ENCODE measurements at places on chromosomes 6 and 20.
A peak's percentile ranks its signal among the peaks of the same experiment; 100 is the strongest.

- DNase-seq = peak; percentile 66
These were observed 73.4 kb upstream of the NOX3 start for GRCh38 chr6:155528982-155529453.

- no peak for DNase-seq
These were observed 29.9 kb downstream of the SGK1 start for GRCh38 chr6:134287859-134288537.

DNA sequence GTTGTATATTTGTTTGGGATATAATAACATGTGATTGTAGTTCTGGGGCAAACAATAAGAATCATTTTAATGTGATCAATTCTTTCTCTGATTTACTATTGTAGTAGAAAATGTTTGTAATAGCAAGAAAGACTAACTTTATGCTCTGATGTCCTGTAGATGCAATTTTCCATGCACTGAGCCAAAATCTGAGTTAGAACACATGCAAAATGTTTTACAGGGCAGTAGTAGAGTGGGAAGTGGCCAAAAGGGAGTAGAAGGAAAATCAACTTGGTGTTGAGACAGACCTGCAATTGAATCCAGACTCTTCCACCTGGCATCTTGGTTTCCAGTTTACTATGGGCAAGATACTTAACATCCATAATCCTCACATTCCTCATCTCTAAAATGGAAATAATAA lies 93.5 kb upstream of the BMP5 start:
- DNase-seq = no peak

DNA sequence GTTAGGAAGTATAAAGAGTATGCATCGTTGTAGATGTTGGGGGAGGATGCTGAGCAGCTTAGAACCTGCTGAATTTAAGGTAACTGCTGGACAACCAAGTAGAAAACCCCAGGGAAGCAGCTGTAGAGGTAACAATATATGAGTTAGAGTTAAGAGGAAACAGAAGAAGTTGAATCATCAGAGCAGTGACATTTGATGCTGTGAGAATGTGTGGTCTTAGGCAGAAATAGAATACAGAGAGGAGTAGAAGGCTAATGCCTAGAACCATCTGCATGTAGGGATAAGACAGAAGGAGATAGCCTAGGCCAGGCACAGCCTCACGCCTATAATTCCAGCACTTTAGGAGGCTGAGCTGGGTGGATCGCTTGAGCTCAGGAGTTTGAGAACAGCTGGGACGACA lies 22.6 kb upstream of the DYNLRB1 start:
- no peak for DNase-seq

GRCh38 chr6:128723667-128724066 lies 159.3 kb upstream of the LAMA2 start:
- DNase-seq = no peak

GRCh38 chr6:125215252-125215819 lies 61.8 kb downstream of the TPD52L1 start:
- DNase-seq = no peak

DNA sequence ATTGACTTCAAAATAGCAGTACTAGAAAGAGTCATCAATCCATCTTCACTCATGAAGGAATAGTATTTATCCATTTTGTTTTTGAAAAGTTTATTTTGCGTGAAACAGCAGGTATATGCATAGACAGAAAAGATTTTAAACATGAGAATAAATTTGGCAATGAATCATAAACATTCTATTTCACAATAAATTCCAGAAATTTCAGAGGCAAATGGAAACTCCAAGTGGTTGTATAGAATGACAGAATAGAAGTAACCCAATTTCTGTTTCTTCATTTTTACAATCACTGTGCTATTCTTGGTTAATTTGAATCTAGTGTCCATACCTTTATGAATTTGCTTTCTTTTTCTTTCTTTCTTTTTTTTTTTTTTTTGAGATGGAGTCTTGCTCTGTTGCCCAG lies 173.0 kb upstream of the ECI2 start:
- no peak for DNase-seq

DNA sequence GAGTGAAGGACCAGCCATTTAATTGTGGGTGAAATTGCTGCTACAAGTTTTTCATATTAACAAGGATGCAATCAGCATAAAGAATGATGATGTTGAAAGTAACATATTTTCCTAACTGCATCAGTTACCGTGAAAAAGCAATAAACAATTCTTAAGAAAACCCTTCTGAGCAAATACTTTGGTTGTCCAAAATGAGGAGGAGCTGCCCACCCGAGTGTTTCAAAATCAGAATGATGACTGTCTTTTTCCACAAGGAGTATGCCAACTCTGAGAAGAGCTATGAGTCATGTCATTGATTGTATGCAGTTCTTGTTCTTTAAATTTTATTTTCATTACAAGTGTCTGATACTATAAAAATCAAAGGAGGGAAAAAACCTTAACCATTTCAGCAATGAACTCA lies 470.5 kb downstream of the COL12A1 start:
- no peak for DNase-seq

DNA sequence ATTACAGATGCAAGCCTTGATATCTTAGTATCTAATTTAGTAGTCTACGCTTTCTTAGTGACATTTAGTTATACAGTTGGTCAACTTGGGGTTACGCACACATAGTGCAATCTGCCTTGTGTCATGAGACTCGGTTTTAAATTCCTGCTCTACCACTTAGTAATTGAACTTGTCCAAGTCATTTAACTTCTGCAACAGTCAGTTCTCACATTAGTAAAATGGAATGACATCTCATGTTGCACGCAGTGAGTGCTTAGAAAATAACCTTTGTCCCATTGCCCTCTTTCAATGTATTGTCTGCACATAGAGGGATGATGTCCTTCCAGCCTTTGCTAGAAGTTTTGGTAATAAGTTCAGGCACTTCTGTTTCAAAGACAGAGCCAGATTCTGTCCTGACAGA lies 48.6 kb downstream of the TMEM170B start:
- no peak for DNase-seq

DNA sequence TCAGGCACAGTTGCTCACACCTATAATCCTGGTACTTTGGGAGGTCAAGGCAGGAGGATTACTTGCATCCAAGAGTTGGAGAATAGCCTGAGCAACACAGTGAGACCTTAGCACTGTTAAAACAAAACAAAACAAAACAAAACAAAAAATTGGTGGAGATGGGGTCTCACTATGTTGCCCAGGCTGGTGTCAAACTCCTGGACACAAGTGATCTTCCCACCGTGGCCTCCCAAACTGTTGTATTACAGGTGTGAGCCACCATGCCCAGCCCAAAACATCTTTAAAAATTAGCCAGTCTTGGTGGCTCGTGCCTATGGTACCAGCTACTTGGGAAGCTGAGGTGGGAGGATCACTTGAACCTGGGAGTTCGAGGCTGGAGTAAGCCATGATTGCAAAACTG lies 120.2 kb downstream of the GMDS start:
- no peak for DNase-seq

DNA sequence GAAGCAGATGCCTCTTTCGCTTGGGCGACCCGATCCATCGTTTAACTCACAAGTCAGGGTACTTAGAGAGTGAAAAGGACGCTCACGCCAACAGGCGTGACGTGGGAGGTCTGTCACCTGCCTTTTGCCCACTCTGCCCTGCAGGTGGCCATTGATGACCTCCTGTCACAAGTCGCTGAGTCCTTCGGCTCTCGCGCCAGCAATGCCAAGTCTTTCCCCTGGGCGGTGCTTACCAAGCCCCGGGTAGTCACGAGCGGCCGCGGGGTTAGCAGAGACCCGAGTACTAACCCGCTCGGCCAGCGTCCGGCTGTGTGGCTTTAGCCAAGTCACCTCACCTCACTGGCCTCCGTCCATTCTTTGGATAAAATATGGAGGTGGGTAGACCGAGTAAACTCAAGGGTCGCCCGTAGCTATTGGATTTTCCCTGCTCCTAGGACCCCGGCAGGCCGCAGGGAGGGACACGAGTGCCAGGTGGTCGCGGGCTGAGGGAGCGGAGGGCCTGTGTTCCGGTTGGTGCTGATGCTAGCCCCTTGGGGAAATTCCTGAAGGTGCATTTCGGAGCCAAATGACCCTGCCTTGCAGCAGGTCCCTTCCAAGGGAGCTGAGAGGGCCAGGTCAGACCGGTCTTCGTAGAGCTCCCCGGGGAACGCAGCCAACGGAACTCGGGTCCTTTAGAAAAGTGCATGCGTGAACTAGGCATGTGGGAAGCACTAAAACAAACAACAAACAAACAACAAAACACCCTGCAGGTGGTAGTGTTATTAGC lies 668 bp downstream of the PKIB start:
- peak; percentile 46 for DNase-seq

DNA sequence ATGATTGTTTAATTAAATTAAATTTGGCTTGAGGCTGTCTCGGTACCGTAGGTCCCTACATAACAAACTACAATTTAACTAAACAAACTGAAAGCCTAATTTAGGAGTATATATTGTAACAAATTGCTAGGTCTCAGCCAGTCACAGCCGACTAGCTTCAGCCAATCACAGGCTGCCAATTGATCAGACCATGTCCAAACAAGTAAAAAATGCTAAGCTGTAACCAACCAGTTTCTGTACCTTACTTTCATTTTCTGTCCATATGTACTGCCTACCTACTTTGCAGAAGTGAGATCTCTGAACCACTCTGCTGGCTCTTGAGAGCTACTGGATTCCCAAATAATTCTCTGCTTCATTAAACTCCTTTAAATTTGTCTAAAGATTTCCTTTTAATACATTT lies 648.0 kb upstream of the GJE1 start:
- DNase-seq = peak; percentile 73

DNA sequence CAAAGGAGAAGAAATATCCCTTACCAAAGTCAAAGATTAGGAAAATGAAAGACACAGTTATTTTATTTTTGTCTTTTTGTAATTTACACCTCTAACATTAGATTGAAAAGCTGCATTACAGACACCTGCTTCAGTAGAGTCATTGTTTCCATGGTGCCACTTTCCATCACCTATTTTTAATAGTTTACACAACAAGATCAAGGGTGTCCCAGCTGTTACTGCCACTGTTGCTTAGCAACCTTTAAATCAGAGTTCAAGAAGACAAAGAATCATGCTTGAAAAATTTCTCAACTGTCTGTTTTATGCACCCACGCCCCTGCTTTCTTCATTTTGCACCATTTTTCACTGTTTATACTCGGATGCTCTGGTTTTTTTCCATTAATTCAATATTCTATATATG lies 668.2 kb upstream of the GJE1 start:
- DNase-seq = no peak

DNA sequence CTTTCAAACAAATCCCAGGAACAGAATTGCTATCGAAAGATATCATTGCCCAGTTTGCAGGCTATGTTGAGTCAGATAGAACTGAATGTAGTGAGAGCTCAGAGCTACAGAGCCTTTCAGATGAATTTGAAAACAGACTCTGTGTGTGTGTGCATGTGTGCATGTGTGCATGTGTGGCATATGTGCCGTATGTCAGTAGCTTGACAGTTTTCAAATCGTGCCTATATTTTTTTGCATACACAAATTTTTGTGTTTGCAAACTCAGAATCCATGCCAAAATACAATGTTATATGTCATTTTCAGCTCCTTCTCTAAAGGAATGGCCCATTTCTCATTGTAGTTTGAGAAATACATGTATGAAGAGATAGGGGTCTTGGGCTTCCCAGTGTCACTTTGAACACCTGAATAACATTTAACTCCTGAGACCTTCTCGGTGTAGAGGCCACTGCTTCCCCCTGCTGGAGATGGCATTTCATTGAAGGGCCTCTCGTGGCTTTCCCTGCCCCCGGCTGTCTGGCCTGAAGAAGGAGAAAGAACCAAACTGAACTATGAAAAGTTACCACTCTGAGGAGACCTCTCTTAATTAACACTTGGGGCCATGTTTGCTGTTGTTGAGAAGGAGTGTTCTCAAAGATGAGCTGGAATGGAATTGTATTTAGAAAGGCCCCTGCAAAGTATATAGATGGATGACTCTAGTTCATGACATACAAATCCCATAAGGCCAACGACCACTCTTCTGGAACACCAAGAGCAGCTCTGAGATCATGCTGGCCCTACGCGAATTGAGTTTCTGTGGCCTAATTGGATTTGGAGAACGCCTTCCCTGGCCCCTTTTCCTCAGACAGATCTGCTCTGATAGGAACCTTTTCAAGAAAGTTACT lies 58.7 kb downstream of the VAPB start:
- peak; percentile 80 for DNase-seq

DNA sequence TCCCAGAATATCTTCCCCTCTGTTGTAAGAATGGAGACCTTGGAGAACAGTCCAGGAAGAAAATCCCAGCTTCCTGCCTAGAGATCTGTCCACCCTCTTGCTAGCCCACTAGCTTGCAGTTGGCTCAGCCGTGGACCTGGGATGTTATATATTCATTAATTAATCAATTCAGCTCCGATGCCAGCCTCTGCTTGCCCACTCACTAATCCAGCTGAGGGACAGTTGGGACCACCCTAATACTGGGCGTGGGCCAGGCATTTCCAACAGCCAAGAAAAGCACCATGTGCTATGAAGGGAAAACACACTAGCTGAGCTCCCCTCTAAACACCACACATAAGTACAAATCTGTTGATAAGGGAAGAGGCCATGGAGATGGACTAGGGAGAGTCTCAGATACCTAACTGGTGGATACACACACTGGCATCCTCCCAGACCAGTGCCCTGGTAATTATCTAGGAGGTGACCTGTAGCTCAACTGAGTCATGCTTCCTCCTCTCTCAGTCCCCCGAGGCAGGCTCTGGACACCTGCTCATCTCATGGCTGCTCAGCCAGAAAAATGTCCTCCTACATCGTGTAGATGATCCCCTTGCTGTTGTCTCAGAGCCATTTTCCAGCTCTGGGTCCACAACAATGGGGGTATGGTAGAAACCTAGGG lies 78.9 kb downstream of the ANKRD60 start:
- no peak for DNase-seq

- DNase-seq = no peak
These were observed 78.9 kb downstream of the SLX4IP start for GRCh38 chr20:10513931-10514575.

DNA sequence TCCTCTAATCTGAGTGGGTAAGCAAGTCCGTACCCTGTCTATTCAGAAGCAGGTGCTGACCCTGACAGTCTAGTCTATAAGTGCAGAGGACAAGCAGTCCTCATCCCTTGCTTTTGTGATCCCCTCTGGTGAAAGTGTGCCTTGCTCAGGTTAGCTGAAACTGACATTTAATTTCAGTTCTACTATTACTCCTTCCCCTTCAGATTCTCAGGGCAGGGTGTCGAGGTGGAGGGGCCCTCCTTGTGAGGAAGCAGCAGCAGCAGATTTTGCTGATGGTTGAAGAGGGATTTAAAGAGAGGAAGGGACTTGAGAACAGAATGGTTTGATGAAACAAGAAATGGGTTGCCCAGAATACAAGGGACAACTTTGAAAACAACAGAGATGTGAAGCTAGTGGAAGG lies 309.3 kb downstream of the CLIC5 start:
- DNase-seq = no peak

DNA sequence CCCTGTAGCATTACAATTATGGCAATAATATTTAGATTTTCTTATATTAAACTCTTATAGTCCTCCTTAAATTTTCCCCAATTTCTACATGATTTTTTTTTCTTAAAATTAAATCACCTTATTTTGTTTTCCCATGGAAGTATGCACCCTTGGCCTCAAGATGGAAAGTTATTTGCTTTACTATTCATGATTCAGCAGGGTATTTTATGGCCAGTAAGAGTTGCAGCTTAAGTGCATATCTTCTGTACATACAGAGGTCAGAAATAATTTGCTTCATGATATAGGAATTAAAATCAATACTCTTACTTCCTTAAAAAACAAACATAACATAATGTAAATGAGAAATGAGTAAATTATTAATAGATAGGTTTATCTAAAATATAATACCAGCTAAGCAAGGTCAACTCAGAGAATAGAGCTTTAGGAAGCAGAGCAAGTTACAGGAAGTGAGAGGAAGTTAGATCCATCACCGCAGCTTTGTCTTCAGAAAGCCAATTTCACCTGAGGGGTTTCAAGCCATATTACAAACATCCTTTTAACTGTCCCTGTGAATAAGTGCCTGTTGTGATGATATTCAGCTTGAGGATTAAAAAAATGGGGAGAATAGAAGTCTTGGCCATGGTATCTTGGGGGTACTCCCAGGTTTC lies 24.6 kb upstream of the HS3ST5 start:
- DNase-seq = no peak
